Effector CD4-positive, alpha-beta T cell (primary cell): ENCODE measurements at places on chromosomes 4 and X.

- no peak for DNase-seq
Measured at GRCh38 chr4:4377732-4378460, 9.0 kb upstream of the NSG1 start.

DNA sequence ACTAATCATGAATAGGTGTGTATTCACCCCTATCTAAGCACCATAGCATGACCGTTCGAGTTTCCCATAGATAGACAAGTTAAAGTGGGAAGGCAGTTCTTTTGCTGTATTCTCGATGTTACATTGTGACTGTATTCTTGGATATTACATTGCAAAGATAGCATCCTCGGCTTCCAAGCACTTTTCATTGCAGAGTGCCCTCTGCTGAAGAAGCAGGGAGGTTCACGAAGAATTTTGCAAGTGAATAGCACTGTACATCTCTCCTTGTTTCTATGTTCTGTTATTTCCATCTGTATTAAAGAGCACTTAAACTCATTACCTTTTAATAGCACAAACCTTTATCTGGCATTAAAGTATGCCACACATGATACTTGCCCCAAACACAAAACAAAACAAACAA lies 426.7 kb upstream of the ARX start:
- no peak for DNase-seq

- no peak for DNase-seq
Measured at GRCh38 chrX:637660-638481, 7.3 kb downstream of the SHOX start.

- no peak for DNase-seq
Measured at GRCh38 chr4:2804973-2805501, 12.2 kb downstream of the SH3BP2 start.

- no peak for DNase-seq
Measured at GRCh38 chr4:95515589-95515988, 33.2 kb downstream of the UNC5C start.

- DNase-seq, result no peak
Measured at GRCh38 chrX:46959101-46959500, 46.9 kb downstream of the JADE3 start.

DNA sequence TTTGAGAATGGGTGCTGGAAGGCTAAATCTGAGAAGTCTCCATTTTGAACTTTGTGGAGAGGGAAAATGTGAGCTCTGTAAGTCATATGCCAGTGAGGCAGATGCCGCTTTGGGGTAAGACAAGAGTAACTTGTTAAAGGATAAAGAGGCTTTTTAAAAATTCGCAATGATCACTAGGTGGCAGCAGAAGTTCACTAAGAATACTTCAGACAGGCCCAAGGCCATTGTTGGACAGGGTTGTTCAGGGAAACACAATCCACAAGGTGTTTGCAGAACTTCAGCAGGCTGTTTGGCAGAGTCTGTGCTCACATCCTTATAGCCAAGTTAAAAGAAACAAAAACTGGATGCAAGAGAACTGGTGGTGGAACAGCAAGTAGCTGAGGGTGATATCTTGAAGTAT lies 13.7 kb upstream of the PIGA start:
- no peak for DNase-seq

DNA sequence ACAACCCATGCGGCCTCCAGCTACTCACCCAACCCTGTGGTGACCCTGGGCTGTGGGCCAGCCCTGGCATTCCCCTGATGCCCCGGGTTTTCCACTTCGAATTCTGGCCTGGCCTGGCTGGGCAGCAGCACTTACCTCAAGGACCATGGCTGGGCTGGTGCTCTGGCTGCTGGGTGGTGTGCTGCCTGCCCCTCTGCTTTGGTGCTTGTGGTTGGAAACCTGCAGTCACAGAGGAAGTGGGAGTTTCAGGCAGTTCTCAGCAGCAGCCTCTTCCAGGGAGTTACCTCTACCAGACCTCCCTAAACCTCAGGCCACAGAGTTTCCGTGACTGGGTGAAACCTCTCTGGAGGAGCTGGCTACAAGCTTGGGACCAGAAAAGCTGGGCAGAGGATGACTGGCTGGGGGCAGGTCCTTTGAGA lies at the start of gene CXCR3:
Gene CXCR3 (minus strand): TSS at position 209 of the 419 bp plus-strand sequence. CDS start 62 bp downstream, at position 147.
- peak; percentile 51 for DNase-seq

GRCh38 chr4:111946800-111947199 lies 198.5 kb upstream of the FAM241A start:
- DNase-seq, result no peak

- no peak for DNase-seq
Measured at GRCh38 chr4:74613266-74613665, 168.3 kb downstream of the AREG start.

GRCh38 chrX:40127052-40127451 lies 29.3 kb upstream of the BCOR start:
- no peak for DNase-seq

- no peak for DNase-seq
Measured at GRCh38 chr4:4607336-4608213, 65.7 kb upstream of the STX18 start.

GRCh38 chrX:134821370-134821769 lies 163.1 kb upstream of the PLAC1 start:
- DNase-seq, result no peak

GRCh38 chr4:124455671-124456070 lies 256.9 kb downstream of the ANKRD50 start:
- no peak for DNase-seq

DNA sequence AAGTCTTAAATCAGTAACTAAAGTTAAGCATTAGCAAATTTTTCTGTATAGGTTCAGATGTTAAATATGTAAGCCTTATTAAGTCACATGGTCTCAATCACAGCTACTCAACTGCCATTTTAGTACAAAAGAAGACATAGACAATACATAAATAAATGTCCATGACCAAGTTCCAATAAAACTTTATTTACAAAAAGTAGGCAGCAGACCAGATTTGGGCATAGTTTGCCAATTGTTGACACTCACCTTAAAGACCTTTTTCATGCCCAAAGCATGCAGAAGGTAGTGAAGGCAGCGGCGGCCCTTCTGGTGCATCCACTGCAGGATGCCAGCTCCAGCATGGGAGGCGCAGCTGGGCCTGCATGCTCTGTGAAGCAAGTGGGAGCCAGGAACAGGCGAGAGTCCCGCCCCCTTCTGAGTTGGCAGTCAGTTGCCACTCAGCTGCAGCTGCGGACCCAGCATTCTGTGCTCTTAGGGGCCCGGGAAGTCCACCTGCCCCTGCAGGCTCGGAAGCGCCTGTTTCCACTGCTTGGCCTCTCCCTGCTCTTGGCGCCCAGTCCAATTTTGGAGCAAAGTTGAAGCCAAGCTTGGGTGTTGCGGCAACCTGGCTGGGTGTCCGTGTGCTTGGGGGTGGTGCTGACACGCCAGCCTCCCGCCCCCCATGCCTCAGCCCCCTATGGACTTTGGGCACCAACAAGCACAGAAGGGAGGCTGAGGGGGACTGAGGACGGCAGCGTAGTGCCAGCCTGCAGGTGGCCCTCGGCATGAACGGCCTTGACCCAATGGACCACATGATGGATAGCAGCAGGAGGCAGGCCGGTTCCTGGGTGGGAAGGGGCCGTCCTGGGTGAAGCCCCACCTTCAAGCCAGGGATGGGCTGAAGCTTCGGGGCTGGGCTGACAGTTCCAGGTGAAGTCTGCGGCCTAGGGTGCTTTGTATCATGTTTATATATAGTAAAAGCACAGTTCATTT lies 42.4 kb upstream of the PABPC4L start:
- DNase-seq, result no peak

- no peak for DNase-seq
Measured at GRCh38 chr4:82799006-82799881, 648 bp upstream of the SCD5 start.

DNA sequence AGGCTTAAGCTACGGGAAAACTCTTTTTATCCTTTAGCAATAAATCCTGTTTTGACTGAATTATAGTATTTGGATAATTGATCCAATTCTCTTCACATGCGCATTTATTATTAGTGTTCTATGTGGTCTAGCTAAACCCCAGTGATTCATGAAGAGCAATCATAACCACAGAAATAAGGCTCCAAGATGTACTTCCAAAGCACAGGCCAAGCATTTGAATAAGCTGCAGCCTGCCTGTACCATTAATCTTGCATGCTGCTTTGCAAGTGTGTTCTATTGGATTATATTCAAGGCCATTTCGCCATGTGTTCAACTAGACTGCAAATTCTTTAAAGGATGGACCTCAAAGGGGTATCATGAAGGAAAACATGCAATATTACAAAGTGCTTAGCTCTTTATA lies 385.2 kb upstream of the FAT1 start:
- no peak for DNase-seq

GRCh38 chr4:137124278-137124932 lies 407.9 kb downstream of the PCDH18 start:
- DNase-seq, result no peak
